ENCODE measurements at places on chromosomes 2 and 18.

DNA sequence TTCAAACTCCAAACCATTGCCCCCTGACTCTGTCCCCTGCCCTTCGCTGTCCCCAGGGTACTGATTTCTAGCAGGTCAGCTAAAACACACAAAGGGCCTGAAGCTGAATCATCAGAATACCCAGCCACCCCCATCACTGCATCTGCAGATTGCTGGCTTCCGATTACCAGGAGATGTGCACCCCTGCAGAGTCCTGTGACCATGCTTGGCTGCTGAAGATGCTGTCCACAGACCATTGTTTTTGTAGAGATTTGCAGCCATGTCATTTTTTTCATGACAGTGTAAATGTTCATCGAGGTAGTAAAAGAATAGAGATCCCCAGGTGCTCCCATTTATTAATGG lies 463.3 kb downstream of the STK39 start:
- no peak for DNase-seq

GRCh38 chr2:3603536-3604206 lies 8.8 kb downstream of the COLEC11 start:
- no peak for DNase-seq

- no peak for DNase-seq
Observed at GRCh38 chr2:172693037-172693436, 42.6 kb upstream of the RAPGEF4 start.

DNA sequence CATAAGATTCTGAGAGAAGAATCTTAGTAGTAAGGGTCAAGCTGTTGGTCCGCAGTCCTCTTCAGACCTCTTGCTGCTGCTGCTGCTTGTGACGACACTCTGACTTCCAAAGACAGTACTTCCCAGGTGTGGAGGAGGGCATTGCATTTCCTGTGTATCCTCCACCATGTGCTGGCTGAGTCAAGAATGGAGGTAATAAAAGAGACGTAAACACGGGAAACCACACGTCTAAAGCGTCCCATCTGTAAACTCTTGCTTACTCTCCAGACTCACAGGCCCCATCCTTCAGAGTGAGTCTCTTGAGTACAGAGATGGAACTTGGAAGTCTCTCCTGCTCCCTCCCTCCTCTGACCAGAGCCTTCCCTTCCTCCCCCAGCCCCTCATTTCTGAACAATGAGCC lies 25.6 kb downstream of the KLHL29 start:
- no peak for DNase-seq

DNA sequence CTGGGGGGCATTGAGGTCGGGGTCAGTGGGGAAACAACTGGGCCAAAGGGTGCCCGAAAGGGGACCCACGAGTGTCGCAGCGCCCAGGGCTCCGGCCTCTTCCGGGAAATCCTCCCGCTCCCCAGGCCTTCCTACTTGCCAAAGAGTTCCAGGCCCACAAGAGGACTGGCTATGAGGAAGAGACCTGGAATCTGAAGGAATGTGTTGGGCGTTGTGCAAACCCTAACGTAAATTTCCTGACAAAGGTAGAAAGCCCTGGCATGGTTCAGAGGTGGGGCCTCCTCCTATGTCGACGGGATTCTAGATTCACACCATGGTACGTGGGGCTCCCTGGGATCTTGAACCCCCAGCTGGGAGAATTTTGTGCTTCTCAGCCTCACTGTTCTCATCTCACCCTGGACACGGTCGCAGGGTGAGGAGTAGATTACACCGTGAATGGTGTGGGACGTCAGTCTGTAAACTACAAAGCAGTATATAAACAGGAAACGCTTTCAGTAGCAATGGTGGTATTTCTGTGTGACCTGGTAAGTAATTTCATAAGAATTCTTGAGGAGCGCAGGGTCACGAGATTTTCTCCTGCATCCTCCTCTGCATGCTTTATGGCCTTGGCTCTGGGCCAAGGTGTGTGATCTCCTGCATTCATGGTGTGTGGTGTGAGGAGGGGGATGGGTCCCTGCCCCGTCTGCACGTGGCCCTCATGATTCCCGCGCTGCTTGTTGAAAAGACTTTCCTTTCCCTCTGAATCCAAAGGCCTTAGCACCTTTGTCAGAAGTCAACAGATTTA lies 868 bp downstream of the HSBP1L1 start:
- no peak for DNase-seq

DNA sequence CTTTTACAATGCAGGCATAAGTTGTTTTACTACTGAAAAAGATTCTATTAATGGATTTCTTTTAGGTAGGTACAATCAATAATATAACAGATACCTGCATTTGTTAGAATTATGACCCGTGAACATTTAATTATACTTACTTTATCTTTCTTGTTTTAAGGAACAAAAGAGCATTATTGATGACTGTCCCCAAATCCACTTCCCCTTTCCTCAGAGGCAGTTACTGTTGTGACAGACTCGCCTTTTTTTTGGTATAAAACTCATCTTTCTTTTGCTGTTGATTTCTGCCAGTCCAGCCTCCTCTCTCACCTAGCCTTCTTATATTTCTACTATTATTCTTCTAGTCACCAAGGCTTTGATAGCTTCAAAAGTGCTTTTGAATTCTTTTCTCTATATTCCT lies 12.1 kb downstream of the ACTR3 start:
- no peak for DNase-seq

- DNase-seq = no peak
Observed at GRCh38 chr2:204072443-204073324, 136.1 kb downstream of the ICOS start.
